ENCODE measurements at places on chromosomes 12 and 14. TPM values are rescaled to one million over a fixed set of nuclear protein-coding genes. Genes with fewer than 3 reads are reported as not detected.

Gene PLCZ1
- not detected for total RNA-seq

DNA sequence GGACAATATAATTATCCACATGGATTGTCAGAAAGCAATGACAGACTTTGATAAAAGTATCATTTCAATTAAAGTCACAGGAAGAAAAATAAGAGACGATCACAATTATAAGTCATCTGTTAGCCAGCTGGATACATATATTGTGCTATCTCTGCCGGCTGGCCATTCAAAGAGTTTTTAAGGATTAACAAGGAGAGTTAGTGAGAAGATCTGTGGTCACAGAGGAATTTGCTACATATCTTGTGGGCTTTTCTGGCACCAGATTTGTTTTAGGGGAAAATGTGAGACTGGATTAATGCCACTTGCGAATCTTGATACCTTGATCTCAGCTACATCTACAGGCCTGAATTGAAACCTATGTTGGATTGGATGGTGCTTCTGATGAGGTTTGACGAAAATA lies 90.9 kb upstream of the MANSC4 start:
- no peak for DNase-seq

DNA sequence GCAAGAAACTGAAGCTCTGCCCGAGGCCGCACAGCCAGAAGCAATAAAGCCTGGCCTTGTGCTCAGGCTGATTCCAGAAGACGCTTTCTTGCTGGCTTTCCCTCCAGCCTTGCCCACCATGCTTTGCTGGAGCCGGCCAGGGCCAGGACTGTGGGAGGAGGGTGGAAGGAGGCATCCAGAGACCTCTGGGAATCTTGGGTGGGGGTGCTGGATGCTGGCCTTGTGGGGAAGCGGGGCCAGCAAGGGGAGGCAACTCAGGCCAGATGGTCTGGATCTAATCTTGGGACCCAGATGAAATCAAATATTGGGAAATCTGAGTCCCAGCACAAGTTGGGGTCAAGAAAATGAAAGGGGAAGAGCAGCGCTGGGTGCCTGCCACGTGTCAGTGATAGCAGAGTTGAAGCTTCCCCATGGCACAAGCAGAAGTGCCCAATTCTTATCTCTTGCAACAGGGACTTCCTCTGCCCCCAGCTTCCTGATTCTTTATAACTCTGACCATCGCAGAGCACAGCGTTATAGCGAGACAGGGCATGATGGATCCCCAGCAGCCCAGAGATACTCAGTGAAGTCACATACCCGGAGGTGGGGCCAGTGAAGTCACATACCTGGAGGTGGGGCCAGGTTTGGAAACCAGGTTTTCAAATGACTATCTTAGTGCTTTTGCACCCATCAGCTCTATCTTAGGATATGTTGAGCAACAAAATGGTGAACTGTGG lies 6.4 kb upstream of the RABGGTA start:
- no peak for DNase-seq

GRCh38 chr14:33999771-34000291 lies 49.0 kb upstream of the EGLN3 start:
- no peak for DNase-seq

Gene FBLN5
- 3.5 TPM for total RNA-seq

DNA sequence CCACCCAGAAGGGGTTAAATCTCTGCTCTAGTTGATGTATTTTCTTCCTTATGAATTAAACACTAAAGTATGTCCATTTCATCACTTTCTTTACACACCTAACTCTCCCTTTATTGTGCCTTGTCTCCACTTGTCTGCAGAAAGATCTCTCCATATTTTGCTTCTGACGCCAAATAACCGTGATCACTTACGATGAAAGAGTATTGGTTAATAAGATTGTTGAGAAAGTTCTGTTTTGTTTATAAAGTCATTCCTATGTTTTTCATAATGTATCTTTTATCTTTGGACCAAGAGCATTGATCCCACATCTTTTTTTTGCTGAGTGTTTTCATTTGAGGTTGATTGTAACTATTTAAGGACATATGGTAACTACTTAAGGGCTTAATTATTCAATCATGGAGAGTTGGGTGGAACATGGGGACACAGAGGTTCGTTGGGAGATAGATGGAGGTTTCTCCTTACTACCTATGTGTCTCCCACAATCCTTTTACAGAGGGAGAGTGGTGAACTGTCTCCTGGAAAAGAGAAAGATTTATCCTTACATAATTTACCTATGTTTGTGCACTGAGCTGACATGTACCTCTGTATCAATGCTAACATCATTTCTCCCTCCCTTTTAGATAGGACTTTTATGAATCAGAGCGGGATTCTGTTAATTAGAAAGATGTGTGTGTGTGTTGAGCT lies 120.7 kb upstream of the SLC38A2 start:
- DNase-seq = no peak

DNA sequence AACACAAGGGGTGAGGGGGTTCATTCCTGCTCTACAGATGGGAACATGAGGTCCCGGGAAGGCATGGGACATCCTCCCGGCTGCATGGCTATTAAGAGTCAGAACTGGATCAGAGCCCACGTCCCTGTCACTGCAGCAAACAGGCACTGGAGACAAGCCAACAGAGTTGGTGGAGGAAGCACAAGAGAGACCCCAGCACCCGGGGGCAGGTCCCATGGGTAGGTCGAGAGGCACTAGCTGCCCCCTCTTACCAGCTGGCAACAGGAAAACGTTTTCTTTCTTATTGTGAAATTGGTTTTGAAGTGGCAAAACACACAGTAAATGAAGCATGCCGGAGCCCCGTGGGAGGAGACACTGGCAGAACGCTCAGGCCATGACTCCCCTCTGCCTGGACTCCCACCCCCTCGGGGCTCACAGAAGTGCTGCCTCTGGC lies 43.6 kb downstream of the SYNE3 start:
- DNase-seq = no peak

DNA sequence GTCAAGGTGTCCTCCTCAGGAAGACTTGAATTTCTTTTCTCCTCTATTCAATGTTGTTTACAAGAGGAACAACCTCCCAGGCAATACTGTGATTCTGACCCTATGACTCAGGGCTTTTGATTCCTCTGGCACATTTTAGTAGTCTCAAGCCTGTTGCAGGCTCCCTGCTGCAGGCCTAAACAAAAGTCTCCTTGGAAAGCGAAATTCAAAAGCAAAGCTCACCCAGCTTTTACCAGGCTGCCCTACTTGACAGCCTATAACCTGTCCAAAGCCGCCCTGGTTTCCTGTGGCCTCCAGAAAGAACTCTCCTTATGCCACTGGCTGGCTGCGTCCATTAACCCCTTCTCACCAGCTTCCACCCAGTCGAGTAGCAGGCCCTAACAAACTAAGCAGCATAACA lies 11.6 kb downstream of the FGD6 start:
- no peak for DNase-seq

GRCh38 chr12:57852200-57852599 lies 5.7 kb upstream of the CTDSP2 start:
- no peak for DNase-seq

GRCh38 chr12:116172224-116172849 lies 105.2 kb downstream of the MED13L start:
- no peak for DNase-seq

- no peak for DNase-seq
Observed at GRCh38 chr12:5692850-5693249, 252.2 kb downstream of the ANO2 start.

GRCh38 chr12:2692080-2692479 lies 102.7 kb upstream of the FKBP4 start:
- no peak for DNase-seq

GRCh38 chr14:72098210-72098609 lies 166.0 kb downstream of the RGS6 start:
- no peak for DNase-seq

Gene CD163L1
- total RNA-seq = 0.22 TPM

Gene SLC6A12
- 1.1 TPM for total RNA-seq

DNA sequence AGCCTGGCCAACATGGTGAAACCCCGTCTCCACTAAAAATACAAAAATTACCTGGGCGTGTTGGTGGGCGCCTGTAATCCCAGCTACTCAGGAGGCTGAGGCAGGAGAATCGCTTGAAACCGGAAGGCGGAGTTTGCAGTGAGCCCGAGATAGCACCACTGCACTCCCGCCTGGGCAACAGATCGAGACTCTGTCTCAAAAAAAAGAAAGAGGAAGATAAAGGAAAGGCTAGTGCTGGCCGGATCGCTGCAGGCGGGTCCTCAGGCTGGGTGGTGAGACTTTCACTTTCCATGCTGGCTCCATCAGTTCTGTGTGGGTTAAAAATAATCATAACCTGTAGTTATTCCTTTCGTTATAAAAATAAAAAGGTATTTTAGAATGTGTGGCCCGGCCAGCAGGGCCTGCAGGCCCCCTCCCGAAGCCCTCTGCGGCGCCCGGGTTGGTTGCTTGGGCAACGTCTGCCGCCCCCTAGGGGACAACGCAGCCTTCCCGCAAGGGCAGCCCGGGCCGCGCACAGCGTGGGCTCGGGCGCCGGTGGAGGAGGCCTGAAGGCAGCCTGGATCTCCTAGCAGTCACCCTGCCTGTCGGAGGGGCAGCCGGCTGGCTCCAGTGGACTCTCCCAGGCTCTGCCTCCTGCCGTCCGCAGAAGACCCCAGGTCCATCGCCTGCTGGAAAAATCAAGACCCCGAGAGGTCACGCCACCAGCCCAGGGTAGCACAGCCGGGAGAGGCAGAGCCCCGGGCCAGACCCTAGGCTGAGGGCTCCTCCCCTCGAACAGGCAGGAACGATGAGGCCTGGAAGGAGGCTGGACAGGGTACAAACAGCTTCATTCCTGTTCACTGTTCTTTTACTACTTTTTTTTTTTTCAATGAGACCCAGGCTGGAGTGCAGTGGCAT lies 5.0 kb upstream of the SLC25A47 start:
- peak; percentile 92 for DNase-seq

Gene A2M
- not detected for total RNA-seq

DNA sequence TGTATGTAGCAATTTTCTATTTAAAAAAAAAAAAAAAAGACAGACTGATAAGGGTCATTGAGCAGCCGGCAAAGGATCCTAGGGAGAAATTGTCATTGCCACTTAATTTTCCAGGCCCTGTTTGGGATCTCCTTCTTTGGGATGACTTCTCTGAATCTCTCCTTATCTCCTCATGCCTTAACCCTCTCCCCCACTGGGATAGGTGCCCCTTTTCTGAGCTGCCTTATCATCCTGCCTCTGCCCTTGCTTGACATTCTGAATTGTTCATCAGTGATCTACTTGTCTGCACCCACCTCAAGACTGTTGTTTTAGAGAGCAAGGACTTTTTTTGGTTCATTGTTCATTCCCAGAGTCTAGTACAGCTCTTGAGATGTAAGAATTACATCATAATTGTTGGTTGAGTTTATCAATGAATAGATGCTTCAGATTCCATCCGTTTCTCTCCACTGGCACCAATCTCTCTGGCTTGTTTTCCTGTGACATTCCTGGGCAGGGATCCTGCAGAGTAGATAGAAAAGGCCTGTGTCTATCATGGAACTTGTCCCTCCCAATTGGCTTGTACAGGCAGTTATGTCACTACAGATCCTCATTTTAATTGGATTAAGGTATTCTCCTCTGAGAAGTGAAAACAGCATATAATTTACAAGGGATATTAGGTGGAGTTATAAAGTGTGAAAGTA lies 42.6 kb downstream of the SOCS2 start:
- no peak for DNase-seq

DNA sequence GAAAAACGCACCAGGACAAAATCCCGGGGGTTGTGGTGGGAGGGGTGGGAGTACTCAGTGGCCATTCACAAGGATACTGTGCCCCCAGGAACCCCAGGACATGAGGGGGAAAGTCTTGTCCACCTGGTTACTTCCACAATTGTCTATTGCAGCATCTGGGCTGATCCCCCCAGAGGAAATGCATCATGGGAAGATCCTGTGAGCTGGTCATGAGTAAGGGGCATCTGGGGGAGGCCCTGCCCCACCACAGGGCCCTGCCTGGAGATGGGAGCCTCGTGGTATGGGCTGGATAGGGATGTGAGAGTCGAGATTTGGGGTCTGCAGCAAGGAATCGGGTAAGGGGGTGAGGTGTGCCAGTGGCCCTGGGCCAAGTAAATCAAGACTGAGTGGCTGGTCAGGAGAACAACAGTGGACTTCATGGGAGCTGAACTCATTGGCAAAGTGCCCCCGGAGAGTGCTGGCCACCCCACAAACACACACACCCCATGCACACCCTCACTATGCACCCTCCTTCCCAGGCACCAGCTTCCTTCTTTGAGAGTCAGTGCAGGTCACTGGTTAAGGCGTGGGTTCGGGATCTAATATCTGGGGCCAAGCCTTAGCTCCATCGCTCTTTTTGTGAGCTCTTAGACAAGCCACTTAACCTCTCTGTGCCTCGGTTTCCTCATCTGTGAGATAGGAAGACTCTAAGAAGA lies 3.0 kb upstream of the SERPINA1 start:
- no peak for DNase-seq

GRCh38 chr12:70798016-70798783 lies 122.3 kb downstream of the PTPRR start:
- no peak for DNase-seq

DNA sequence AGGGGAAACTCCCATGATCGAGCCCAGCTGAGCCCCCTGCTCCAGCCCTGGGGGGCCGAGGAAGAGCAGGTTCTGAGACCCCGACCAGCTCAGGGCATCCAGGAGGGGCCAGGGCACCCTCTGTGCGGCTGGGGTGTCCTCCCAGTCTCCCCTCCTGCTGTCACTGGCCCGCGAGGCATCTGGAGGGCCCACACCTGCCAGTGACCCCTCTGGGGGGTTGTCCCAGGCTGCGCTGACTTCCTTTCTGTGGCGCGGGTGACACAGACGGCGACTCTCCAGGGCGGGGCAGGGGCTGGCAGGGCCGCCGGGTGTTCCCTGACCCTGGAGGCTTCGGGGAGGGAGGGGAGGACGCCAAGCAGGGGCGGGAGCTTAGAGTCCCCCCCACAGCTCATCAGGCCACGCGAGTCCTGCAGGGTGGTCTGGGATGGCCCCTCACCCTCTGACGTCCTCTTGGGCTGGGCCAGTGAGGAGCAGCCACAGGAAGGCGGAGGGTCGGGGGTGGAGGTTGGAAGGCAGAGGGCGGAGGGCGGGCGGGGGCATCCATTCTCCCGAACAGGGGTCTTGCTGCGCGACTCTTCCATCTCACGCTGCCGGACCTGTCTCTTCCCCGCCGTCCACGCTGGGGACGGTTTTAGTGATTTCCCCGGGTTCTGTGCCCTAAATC lies 38.6 kb upstream of the FBRSL1 start:
- no peak for DNase-seq

Gene RNU4-1
- total RNA-seq = 1,786 TPM

- no peak for DNase-seq
Observed at GRCh38 chr14:38880643-38881524, 222.2 kb downstream of the SEC23A start.

- no peak for DNase-seq
Observed at GRCh38 chr14:97900196-97900854, 1103.1 kb downstream of the VRK1 start.

DNA sequence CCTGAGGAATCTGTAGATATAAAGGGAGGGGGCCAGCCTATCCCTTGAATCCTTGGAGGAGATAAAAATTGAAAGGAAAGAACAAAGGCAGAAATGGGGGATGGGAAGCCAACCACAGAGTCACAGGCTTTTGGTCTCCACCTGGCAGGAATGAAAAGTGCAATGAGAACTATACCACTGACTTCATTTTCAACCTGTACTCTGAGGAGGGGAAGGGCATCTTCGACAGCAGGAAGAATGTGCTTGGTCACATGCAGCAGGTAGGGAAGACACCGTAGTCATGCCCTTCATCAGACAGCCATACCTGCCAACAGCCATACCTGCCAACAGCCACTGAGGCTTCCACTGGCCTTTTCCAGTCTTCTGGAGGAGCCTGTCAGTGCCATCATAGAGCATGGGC lies 13.4 kb downstream of the ASB8 start:
- DNase-seq = no peak

GRCh38 chr14:73227812-73228781 lies 9.2 kb upstream of the PAPLN start:
- DNase-seq = no peak

All from H1 (cell line).